Gastrocnemius medialis (tissue), 4 donors: ENCODE measurements at places on chromosomes 4 and X.
A peak's percentile ranks its signal among the peaks of the same experiment; 100 is the strongest.

- H3K27ac ChIP-seq = no peak overlapping the region
- no peak overlapping the region for H3K4me3 ChIP-seq
- no peaks in the 10 kb centered on the region for H3K4me1 ChIP-seq
- no peak for DNase-seq
Observed at GRCh38 chr4:129364747-129365452, 268.9 kb downstream of the C4orf33 start.

DNA sequence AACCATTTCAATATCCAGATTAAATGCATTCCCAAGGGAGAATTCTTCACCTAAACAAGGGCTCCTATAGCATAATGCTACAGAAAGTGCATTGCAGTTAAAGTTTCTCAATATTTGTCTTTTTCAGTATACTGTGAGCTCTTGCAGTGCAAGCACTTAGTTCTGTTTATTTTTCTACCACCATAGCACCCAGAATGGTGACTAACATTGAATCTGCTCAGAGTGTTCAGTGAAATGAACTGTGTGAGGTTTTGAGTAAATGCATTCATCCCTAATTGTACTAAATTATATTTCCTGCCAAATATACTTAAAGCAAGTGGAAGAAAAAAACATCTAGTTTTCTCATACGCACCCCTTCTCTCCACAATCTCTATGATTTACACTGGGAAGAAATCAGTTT lies 383.9 kb downstream of the PCDH7 start:
- H3K27ac ChIP-seq = no peak overlapping the region
- H3K4me1 ChIP-seq = no peaks in the 10 kb centered on the region

DNA sequence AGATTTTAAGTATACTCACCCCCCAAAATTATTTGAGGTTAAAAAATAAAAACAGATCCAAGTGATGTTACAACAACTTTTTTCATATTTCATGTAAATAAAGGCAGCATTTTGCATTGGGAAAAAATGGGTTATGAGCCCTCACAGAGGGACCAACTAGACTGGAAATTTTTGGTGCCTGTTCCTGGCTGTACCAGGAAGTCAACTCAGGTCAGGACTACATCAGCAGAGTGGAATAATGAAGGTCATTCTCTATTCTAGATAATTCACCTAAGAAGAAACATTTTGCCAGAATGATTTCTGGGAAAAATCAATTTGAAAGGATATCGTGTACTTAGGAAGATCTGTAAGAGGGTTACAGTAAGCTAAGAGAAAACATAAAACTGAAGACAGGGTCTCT lies 66.8 kb downstream of the CORIN start:
- H3K4me3 ChIP-seq = no peak overlapping the region
- no peaks in the 10 kb centered on the region for H3K4me1 ChIP-seq
- H3K27ac ChIP-seq = no peak overlapping the region
- no peak for DNase-seq
- H3K27me3 ChIP-seq = no peaks in the 10 kb centered on the region

GRCh38 chr4:24850674-24851073 lies 55.3 kb downstream of the SOD3 start:
- H3K36me3 ChIP-seq = no peaks in the 10 kb centered on the region
- no peaks in the 10 kb centered on the region for H3K27me3 ChIP-seq
- H3K4me1 ChIP-seq = no peaks in the 10 kb centered on the region

- no peak overlapping the region for H3K4me3 ChIP-seq
- no peaks in the 10 kb centered on the region for H3K27me3 ChIP-seq
- no peak for DNase-seq
- H3K27ac ChIP-seq = no peak overlapping the region
- H3K4me1 ChIP-seq = no peaks in the 10 kb centered on the region
Observed at GRCh38 chr4:29405116-29405515, 1315.1 kb upstream of the PCDH7 start.

- no peak overlapping the region for H3K27ac ChIP-seq
- no peaks in the 10 kb centered on the region for H3K4me1 ChIP-seq
- no peaks in the 10 kb centered on the region for H3K36me3 ChIP-seq
Observed at GRCh38 chr4:129334136-129334535, 238.2 kb downstream of the C4orf33 start.

DNA sequence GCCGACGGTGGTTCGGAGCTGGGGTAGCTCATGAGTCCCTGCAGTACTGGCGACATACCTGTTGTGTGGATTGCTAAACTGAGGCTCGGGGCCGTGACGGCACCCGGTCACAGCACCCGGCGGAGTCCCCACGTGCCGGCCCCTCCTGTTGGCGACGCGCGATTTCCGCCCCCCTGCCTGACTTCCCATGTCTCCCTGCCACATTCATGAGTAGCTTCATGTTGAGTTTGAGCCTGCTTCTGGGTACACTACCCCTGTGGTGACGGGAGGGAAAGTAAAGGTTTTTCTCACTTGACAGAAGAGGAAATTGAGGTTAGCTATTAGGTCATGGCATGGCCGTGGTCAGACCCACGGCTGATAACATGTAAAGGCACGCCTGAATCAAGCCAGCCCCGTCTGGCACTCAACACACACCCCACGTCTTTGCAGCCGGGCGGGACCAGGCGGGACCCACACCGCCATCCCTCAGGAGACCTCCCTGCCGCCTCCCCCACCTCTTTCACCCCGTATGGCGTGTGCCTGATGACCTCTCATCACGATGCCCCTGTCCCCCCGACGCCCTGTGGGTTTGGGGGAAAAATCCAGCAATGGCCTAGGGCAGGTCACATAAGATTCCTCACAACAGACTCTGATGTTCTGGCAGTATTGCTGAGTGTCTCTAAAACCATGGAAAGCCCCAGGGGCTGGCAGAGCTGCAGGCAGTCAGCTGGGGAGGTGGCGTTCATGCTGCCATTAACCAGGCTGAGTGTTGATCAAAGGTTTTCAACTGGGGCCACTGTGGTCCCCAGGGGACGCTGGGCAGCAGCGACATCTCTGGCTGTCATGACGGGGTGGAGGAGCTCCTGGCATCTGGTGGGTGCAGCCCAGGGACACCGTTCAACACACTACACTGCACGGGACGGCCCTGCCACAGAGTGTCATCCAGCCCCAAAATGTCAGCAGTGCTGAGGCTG lies 29.2 kb downstream of the P2RY8 start:
- H3K27me3 ChIP-seq = no peaks in the 10 kb centered on the region
- no peaks in the 10 kb centered on the region for H3K36me3 ChIP-seq
- no peaks in the 10 kb centered on the region for H3K4me1 ChIP-seq

GRCh38 chr4:162836773-162837172 lies 329.9 kb downstream of the NAF1 start:
- no peaks in the 10 kb centered on the region for H3K27me3 ChIP-seq

- H3K4me3 ChIP-seq = no peak overlapping the region
- no peaks in the 10 kb centered on the region for H3K36me3 ChIP-seq
- peaks cover 38% of the 10 kb centered on the region for H3K4me1 ChIP-seq
- H3K27ac ChIP-seq = peak overlapping the region; percentile 89
Observed at GRCh38 chr4:151438154-151438553, 29.2 kb downstream of the FHIP1A start.

DNA sequence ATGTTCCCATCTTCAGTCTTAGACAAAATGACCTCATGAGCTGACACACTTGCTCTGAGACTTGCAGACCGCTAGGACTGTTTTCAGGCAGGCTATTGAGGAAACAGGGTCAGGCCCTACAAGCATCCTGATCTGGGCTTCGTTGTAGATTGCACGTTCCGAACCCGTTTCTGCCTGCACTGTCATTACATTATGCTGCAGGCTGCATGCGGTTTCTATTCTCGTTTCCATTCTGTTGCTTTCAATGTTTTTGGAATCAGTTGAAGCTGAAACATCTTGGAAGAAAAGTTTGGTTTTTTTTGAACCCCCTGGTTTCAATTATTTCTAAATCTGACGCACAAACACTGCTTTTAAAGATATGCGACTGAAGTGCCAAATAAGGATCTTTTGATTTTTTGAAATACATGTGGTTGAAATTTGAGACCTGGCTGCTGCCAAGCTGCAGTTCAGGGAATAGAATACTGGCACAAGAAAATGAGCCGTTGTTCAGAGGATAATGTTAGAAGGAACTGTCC lies 716.1 kb upstream of the INTU start:
- no peak for DNase-seq
- no peaks in the 10 kb centered on the region for H3K27me3 ChIP-seq
- H3K36me3 ChIP-seq = no peaks in the 10 kb centered on the region
- H3K4me3 ChIP-seq = no peak overlapping the region
